ENCODE measurements at places on chromosomes 1 and 21.

GRCh38 chr1:183694755-183695154 lies 41.6 kb upstream of the APOBEC4 start:
- no peak for DNase-seq

- peak; percentile 14 for DNase-seq
Observed at GRCh38 chr1:170168265-170168664, 22.5 kb downstream of the NTMT2 start.

DNA sequence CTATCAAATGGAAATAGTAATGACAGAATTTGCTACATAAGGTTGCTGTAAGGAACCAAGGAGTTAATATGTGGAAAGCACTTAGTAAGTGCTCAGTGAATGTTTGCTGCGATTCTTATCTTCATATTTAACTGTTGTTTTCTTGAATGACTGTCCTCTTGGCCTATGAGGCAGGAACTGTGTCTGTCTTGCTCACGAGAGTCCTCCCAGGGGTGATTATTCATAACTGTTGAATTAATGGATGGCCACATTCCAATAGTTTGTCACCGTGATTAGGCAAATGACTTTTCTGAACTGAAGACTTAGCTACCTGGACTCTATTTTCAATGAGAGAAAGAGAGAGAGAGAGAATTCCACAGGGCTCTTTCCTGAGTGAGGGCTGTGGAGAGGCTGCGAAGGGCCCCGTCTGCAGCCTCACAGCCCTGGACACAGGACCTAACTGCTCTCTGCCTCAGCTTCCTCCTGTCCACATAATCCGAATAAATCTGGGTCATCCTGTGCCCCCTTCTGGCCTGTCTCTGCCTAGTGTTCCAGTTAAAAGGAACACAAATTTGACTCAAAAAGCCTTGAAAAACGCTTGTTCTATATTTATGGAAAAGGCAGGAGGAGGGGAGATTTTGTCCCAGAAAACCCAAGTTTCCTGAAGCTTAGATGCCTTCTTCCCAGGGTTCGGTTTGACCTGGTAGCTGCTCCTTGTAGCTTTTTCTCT lies 8.5 kb downstream of the EDN2 start:
- no peak for DNase-seq

DNA sequence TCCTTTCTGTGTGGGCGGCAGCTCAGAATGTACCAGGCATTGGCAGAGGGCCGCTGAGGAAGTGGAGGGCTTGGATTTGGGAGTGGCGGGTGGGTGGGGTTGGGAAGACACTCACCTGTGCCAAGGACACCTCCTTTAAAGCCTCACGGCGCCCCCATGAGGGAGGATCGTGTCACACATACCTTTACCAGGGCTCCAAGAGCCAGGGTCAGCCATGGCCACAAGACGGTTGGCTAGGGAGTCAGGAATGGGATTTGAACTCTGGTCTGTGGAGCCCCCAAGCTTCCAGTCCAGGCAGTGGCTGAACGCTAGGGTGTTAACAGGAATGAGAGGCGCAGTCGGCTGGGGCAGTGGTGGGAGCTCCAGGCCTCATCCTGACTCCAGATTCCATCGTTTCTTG lies 4.6 kb downstream of the NBL1 start:
- DNase-seq: no peak

GRCh38 chr1:8077120-8077573 lies 51.0 kb upstream of the ERRFI1 start:
- DNase-seq: peak; percentile 67

GRCh38 chr1:201381130-201381529 lies 3.6 kb upstream of the TNNT2 start:
- DNase-seq: no peak

Measured in GM04503 (cell line).